ENCODE measurements at places on chromosomes 4 and X.

GRCh38 chr4:110641218-110641617 is 18.3 kb upstream of the PITX2 start:
- no peak for DNase-seq

GRCh38 chrX:147927256-147927655 is 15.5 kb downstream of the FMR1 start:
- DNase-seq, result no peak

DNA sequence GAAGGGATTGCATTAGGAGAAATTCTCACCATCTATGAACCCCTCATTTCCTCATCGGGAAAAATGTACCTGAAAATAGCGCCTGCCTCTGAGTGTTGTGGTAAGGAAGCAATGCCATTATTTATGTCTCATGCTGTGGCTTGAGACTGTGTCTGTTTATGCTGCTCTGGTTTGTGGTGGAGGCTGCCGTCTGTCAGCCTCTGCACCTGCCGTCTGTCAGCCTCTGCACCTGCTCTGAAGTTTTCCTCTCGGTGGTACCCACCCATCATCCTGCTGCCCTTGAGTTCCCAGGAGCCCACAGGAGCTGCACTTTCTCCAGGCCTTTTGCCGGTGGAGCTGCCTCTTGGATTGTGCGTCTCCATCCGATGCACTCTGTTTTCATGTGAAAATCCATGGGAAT is 68.5 kb upstream of the PPP2R3B start:
- DNase-seq, result no peak

- DNase-seq, result no peak
These were observed 233.5 kb downstream of the SCFD2 start for GRCh38 chr4:53132132-53132891.

DNA sequence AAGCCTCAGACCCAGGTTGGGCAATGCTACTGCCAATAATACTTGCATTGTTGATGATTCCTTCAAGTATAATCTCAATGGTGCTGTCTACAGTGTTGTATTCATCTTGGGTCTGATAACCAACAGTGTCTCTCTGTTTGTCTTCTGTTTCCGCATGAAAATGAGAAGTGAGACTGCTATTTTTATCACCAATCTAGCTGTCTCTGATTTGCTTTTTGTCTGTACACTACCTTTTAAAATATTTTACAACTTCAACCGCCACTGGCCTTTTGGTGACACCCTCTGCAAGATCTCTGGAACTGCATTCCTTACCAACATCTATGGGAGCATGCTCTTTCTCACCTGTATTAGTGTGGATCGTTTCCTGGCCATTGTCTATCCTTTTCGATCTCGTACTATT is 7.4 kb downstream of the LPAR4 start:
- DNase-seq, result no peak

- no peak for DNase-seq
These were observed 646.6 kb upstream of the PITX2 start for GRCh38 chr4:111269439-111269838.

DNA sequence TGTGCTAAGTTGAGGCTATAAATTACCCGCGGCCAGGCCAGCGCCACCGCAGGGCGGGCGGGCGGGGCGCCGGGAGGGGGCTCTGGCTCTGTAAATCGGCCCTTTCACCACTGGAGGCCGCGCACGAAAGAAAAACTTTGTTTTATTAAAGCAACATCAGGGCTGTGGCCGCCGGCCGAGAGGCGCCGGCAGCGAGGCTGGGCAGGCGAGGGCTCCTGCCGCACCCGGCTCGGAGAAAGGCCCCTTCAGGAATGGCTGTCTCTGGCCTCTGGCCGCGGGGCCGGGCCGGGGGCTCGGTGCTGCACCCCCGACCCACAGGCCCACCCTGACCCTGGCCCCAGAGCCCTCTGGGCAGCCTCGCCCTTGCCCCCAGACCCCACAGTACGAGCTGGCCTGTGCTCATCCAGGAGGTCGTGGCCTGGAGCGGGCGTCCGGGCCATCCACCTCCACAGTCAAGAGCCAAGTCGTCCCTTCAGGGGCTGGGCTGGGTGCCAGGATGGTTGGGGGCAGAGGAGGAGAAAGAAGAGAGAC is 29.5 kb upstream of the FGFR3 start:
- DNase-seq, result peak; percentile 59

GRCh38 chrX:64975491-64975890 is 759 bp downstream of the ZC4H2 start:
- DNase-seq, result peak; percentile 28

GRCh38 chr4:166092797-166093290 is 219.8 kb downstream of the TLL1 start:
- DNase-seq, result no peak

- DNase-seq, result no peak
These were observed 116.6 kb downstream of the SHISA3 start for GRCh38 chr4:42513748-42514492.

DNA sequence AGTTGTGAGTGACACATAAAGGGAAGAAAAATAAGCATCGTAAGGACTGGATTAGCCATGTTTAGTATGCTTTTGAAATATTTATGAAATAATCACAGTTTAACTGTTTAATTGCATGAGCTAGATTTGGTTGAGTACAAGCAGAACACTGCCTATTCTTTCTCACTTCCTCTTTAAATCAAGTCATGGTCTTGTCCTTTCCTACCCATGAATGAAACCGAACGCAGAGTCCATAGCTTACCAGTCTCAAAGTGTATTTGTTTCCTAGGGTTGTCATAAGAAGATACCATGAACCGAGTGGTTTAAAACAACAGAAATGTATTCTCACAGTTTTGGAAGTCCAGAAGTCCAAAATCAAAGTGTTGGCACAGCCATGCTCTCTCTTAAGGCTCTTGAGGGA is 684.0 kb upstream of the MAGEB2 start:
- DNase-seq, result no peak

- DNase-seq, result peak; percentile 28
These were observed 44.7 kb downstream of the SLC10A7 start for GRCh38 chr4:146477054-146477453.

DNA sequence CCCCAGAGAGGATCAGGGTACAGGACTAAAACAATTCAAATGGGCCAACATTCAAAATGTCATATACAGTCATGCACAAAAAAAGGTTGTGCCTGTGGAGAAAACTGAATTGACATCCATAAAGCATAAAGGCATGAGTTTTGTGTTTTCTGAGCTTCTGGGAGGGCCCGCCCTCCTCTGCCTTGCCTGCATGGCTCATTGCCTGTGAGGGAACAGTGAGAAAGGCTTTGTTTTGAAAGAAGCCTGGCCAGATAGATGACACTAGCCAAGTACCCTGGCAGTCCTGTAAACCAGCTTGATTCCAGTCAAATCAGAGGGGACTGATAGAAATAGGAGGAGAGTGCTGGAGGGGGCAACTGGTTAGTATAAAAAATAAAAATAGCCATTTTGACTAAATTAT is 194.3 kb downstream of the KIT start:
- DNase-seq, result no peak

GRCh38 chr4:73985528-73985852 is 2.5 kb downstream of the PPBP start:
- no peak for DNase-seq

GRCh38 chr4:107619066-107619465 is 101.0 kb downstream of the PAPSS1 start:
- DNase-seq, result peak; percentile 94

DNA sequence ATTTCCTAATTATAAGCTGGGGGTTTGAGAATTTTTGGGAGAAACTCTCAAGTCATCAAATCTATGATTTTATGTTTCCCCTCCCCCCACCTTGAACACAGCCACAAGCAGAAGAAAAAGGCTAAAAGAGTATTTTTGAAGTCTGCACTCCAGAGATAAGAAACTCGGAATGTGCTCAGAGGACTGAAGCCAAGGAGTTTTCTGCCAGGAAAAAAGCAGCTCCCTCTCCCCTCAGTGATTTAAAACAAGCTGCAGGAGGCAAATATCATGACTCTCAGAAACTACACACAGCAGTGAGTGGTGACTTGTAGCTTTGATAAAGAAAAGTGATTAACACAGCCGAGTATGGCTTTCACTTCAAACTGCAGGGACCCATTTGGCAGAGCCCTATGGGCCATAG is 800.2 kb upstream of the FTHL17 start:
- peak; percentile 2 for DNase-seq

DNA sequence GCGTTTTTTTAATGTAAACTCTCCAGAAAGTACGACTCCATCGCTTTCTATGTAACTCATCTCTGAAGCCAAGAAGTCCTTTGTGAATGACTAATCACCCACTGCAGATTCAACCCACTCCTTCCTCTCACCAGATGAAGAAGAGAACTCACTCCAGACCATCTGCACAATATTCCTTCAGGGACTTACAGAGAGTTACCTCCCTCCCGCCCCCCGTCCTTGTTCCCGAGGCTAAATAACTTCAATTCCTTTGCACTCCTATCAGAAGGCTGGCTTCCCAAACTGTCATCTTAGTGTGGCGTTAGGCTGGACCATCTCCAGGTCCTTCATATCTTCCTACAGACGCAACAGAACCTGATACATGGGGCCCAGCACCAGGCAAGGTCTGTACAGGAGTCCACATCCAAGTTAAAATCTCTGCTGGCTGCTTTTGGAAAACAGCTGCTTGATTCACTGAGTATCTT is 82.4 kb downstream of the AFAP1 start:
- peak; percentile 95 for DNase-seq

GRCh38 chr4:70315928-70316327 is 18.9 kb upstream of the CABS1 start:
- no peak for DNase-seq

- peak; percentile 85 for DNase-seq
These were observed 109.2 kb upstream of the EDNRA start for GRCh38 chr4:147371661-147372060.

GRCh38 chr4:53714236-53715140 is 123.2 kb upstream of the LNX1 start:
- DNase-seq, result peak; percentile 95

GRCh38 chrX:22177950-22178515 is 94.7 kb upstream of the CBLL2 start:
- DNase-seq, result no peak

DNA sequence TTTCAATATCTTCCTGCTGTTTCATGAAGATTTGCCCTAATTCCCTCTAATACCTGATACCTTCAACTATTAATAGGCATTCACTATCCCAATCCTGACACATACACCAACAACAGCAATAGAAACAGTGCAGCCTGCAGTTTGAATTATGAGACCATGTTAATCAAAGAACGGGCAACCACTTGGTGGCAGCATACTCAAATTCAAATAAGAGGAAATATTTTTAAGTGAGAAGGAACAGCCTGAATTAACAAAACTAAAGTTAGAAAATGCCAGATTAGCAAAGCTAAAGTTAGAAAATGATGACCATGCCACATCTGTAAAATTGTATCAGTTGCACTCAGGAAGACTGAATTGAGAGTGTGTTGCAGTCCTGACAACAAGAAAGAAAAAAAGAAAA is 204.9 kb downstream of the SMARCA1 start:
- DNase-seq, result peak; percentile 21

DNA sequence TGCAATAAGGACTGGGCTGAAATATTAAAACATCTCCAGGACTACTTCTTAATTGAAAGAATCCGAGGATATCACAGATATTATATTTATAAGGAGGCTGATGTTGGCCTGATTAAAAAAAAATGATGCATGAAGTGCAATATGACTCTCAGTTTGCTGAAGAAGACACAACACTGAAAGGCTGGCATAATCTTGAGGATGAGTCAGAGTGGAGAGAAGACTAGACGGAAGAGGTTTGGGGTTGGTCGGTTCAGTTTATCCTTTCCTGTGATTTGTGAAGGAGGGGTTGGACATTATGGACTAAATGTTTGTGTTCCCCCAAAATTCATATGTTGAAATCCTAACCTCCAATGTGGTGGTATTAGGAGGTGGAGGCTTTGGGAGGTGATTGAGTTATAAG is 170.3 kb downstream of the CORIN start:
- DNase-seq, result peak; percentile 28

DNA sequence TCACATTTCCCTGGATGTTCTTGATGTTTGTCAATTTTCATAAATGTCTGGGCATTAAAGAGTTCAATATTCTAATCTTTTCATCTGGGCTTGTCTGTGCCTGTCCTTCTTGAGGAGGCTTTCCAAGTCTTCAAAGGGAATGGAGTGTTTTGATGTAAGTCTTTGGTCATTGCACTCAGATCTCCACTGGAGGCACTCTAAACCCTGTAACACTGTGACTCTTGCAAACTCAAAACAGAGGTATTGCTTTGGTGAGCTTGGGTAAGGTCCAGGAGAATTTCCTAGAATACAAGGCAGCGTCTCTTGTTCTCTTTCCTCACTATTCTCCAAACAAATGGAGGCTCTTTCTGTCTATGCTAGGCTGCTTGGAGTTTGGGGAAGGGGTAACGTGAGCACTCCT is 1118.1 kb upstream of the PABPC4L start:
- DNase-seq, result peak; percentile 2

- no peak for DNase-seq
These were observed 269.8 kb downstream of the BCOR start for GRCh38 chrX:39827951-39828350.

DNA sequence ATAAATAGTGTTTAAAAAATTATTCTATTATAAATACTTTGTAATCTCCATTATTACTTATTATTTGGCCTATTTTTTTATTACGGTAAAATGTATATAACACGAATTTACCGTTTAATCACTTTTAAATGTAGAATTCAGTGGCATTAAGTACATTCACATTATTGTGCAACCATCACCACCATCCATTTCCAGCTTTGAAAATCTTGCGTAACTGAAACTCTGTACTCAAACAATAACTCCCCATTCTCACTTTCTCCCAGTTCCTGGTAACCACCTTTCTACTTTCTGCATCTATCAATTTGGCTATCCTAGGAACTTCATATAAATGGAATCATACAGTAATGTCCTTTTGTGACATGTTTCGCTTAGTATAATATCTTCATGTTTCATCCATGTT is 45.7 kb downstream of the PASD1 start:
- no peak for DNase-seq
